ENCODE measurements at places on chromosomes 5 and 9. TPM values are rescaled to one million over a fixed set of nuclear protein-coding genes. Genes with fewer than 3 reads are reported as not detected.

GRCh38 chr5:59592101-59592500 is 301.4 kb downstream of the PDE4D start:
- DNase-seq, result no peak

- DNase-seq, result no peak
These were observed 7.9 kb downstream of the TMEM38B start for GRCh38 chr9:105702207-105702606.

The SHISAL2B gene
- not detected for total RNA-seq

The IFNB1 gene
- total RNA-seq, result not detected

The PDE8B gene
- total RNA-seq, result 0.40 TPM

DNA sequence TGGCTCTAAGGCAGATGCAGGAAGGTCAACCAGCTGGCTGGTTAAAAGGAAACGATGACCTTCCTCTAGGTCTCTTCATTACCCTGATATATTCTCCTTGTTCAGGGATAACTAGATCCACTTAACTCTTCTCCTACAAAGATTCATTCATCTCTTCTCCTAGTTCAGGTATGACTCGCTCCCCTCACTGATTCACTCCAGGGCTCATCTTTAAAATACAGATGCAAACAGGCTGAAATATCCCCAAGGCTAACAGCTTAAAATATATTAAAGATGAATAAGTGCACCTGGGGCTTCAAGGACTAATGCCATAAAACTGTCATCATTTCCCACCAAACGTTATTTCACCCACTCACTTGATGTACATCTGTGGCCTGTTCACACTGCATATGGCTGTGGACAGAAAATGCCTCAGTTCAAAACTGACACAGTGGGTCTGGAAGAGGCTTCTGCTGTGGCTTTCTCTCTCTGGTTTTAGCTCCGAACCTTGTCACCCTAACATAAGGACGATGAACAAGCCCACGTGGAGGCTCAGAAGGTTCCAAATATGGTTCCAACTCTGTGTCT is 366.9 kb downstream of the DEPDC1B start:
- DNase-seq, result no peak

DNA sequence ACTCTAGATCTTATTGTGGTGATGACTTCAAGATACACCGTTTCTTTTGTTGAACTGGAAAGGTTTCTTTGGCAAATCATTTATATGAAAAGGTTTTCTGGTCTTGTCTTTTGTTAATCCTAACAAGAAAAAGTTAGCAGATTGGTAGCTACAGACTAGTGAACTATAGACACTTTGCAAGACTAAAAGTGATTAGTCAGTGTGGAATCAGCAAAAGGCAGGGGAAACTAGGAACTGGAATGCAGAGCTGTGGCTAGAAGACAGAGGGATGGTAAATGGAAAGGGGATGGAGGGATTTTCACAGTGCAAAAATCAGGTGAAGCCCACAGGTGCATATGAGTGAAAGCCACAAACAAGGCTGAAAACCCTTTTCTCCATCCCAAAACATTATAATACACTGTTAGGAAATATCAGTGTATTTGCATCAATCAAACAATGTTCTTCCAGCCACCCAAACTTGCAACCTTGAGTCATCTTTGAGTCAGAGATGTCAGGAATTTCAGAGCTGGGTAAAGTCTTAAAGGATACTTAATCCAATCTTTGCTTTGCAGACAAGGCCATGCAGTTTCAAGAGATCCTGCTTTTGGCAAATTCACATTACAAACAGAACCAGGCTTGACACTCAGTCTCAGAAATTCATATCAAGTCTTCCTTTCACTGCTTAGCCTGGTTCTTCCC is 52.7 kb downstream of the PLK2 start:
- DNase-seq, result no peak

The OGN gene
- 8.3 TPM for total RNA-seq

The DNAJA1 gene
- total RNA-seq, result 7.9 TPM

- DNase-seq, result no peak
These were observed 10.6 kb upstream of the NNT start for GRCh38 chr5:43592363-43592762.

- DNase-seq, result no peak
These were observed 289.7 kb upstream of the DAP start for GRCh38 chr5:11050596-11051304.

- DNase-seq, result peak; percentile 36
These were observed 710 bp downstream of the HSD17B4 start for GRCh38 chr5:119453040-119453373.

DNA sequence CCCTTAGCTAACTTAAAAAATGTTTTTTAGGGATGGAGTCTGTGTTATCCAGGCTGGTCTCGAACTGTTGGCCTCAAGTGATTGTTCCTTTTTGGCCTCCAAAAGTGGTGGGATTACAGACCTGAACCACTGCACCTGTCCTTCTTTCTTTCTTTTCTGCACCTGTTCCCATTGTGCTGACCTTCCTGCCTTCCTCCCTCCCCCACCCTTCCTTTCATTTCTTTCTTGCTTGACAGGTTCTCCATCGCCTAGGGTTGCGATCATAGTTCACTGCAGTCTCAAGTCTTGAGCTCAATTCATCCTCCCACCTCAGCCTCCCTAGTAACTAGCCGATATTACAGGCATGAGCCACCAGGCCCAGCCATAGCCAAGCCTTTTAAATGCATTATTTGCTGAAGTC is 20.6 kb downstream of the JMY start:
- no peak for DNase-seq

The MRPS27 gene
- total RNA-seq, result 26.6 TPM

- DNase-seq, result no peak
These were observed 6.9 kb downstream of the FNBP1 start for GRCh38 chr9:130036099-130036498.

DNA sequence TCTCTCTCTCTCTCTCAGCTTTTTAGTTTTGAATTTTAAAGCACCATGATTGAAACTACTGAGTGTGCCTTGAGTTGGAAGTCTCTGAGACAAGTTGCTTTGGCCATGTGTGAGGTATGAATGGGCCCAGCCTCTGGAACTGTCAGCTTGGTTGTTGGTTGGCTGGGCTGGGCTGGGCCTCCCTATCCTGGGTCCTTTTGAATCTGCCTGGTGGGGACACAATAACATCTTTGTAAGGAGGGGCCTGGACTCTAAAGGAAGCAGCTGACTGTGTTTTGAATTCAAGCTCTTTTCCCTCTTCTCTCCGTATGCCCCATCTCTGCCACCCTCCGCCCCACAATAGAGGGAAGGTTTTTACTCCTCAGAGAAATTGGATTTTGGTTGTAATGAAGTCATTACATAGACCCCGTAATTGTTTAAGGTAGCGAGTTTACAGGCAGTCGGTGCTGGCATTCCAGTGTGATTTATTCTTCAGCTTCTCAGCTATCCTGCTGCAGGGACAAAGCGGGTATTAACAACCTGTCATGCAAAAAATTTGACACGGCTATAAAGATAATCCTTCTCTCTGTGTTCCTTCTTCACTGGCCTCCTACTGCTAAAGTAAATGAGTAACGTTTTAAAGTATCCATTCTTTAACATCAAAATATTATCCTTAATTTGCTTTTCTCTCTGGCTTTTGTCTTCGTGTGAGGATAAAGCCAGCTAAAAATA is 105.4 kb downstream of the DAPK1 start:
- DNase-seq, result no peak

DNA sequence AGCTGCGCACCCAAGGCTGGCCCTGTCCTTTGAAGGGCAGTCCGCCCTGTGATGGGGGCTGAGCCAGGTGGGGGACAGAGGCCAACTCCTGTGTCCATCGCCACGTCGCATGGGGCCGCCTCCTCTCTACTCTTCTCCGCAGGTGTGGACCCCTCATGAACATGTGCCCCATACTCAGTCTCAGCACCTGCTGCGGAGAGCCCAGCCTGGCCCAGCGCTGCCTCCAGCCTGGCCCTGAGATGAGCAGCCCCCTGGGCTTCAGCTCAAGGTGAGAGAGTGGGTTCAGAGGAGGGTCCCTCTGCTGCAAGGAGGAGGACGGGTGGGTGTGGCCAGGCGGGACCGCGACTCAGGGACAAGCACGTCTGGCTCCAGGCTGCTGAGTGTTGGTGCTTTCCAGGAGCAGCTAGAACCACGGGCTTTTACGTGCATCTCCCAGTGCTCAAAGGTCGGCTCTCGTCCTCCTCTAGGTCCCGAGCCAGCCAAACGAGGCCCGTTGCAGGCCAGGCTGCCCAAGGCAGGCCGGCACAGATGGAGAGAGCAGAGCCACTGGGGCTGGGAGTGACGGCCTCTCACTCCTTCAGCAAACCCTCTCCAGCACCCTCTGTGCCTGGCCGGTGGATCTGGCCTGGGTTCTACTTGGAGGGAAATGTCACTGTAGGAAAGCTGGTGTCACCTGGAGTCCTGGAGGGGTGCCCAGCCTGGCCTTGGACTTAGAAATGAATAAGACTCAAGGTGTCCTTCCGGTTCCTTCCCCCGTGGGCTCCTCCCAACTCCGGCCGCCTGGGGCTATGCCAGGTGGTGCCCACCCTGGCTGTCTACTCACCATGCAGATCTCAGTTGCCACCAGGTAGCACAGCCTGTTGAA is 48.9 kb upstream of the RNF130 start:
- DNase-seq, result no peak

DNA sequence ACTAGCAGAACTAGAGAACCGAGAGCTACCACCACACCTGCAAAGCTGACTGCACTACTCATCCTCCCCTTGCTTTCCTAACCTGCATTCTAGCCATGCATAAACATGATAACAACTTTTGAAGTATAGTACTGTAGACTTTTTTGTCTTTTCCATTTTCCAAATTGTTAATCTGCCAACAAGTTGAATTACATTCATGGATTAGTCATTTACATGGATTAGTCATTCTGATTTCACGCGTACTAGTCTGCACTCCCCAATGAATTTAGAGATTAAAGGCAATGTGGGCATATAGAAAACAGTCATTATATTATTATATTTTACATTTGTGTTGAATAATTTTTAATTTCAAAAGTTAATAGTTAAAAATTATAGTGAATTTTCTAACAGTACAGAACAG is 81.4 kb downstream of the EDIL3 start:
- DNase-seq, result no peak

- DNase-seq, result peak; percentile 24
These were observed 744 bp downstream of the TARS1 start for GRCh38 chr5:33441241-33442177.

GRCh38 chr5:154118385-154118784 is 72.1 kb upstream of the GALNT10 start:
- DNase-seq, result no peak

DNA sequence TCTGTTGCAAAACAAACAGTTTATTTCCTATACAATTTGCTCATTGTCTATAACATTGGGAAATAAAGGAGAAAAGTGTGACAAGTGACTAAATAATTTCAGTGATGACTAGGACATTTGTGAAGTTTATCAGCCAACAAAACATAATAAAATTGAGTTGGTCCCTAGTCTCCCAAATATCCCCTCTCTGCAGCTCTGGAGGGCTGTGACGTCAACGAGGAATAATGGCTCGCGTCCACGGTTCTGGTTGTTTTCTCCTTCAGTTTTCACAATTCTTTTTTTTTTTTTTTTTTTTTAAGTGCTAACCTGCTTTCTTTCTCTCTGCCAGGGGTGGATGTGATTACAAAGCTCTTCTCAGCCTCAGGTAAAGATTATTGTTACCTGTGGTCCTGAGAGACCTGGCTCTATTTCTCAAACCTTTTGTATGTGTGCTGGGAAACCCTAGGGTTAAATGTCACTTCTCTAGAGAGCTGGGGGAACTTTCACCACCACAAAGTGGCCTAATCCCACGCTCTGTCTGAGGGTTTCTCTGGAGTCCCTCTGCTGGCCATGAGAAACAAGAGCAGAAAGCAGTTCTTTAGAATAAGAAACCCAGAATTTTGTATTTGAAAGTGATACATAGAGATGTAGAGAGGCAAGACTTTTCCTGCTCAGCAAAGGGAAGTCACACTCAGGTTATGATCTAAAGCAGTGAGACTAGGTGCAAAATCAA is 36.2 kb upstream of the ANKRD55 start:
- no peak for DNase-seq

GRCh38 chr5:28505121-28505520 is 1466.7 kb upstream of the CDH9 start:
- no peak for DNase-seq

The DNM1 gene
- total RNA-seq, result 41.8 TPM

- no peak for DNase-seq
These were observed 78.4 kb upstream of the ATP10B start for GRCh38 chr5:160930406-160930805.

- no peak for DNase-seq
These were observed 99.5 kb downstream of the PAX5 start for GRCh38 chr9:36934478-36935065.

DNA sequence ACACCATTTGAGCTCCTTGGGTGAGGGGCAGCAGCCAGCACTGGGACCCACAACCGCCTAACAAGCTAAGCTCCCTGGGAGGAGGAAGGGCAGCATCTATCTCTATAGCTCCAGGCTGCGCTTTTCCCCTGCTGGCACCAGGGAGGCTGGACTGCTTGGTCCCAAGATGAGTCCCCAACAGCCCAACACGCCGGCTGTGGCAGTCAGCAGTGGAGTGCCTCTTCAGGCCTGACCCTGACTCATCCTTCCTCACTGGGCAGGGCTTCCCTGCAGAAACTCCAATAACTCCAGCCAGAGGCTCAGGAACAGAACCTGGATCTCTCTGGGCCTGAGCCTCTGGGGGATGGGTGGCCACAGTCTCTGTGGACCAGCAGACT is 113.7 kb upstream of the ADAMTS16 start:
- no peak for DNase-seq

- DNase-seq, result peak; percentile 59
These were observed 13.3 kb downstream of the SPATA9 start for GRCh38 chr5:95669540-95669939.

- no peak for DNase-seq
These were observed 531.7 kb upstream of the C9orf72 start for GRCh38 chr9:28105001-28105400.

DNA sequence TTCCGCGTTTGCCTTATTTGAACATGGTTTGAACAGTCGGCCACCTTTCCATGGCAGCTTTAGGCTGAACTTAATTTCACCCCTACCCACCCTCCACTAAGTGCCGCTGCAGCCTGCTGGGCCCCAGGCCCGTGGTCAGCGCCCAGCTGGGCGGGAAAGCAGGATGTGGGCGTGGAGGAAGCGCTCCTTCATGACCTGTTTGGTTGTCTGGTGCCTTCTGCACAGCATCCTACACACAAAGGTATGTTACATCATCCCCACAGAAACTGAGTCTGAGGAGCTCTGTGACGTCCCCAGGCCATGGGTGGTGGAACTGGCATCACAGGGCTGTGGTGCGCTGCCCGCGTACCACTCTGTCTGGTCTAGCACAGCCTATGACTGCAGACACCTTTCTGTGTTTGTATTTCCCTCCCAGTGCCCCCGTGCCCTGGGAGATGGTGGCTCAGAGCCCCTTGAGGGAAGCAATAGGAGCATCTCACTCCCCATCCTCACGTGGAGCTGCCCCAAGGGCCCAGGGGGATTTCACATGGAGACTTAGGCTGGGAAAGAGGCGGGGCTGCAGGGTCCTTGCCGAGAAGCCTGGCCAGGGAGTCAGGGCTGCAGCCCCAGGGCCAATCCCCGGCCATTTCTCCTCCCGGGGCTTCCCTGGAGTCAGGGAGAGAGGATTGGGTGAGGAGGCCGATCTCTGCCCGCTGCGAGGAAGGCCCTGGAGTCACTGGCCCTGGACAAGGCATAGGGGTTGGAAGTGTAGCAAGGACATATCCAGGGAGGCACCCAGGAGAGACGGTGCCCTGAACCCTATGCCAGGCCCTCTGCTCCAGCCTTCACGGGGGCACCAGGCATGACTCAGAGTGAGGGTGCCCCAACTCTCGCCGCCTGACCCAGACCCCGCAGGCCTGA is 37.5 kb upstream of the SUSD3 start:
- DNase-seq, result no peak

GRCh38 chr5:44935262-44935661 is 126.5 kb downstream of the MRPS30 start:
- DNase-seq, result no peak
